ENCODE measurements at places on chromosomes 11 and 22. TPM values are rescaled to one million over a fixed set of nuclear protein-coding genes. Genes with fewer than 3 reads are reported as not detected.

TESMIN gene
- polyA plus RNA-seq = 3.0 TPM

TMPRSS4 gene
- 101 TPM for polyA plus RNA-seq

SLC22A9 gene
- not detected for polyA plus RNA-seq

VSIG2 gene
- polyA plus RNA-seq = 51.4 TPM

LRRC56 gene
- polyA plus RNA-seq = 4.0 TPM

PAMR1 gene
- polyA plus RNA-seq = 0.31 TPM

APOL5 gene
- not detected for polyA plus RNA-seq

RIMBP3B gene
- 0.01 TPM for polyA plus RNA-seq

HEPN1 gene
- polyA plus RNA-seq = not detected

C1QTNF5 gene
- polyA plus RNA-seq = 4.8 TPM

MRGPRE gene
- polyA plus RNA-seq = not detected

MMP7 gene
- polyA plus RNA-seq = 0.10 TPM

KBTBD3 gene
- 1.5 TPM for polyA plus RNA-seq

GPHA2 gene
- polyA plus RNA-seq = not detected

RIMBP3C gene
- 0.01 TPM for polyA plus RNA-seq
